ENCODE measurements at places on chromosomes 6 and 20.
A peak's percentile ranks its signal among the peaks of the same experiment; 100 is the strongest.

DNA sequence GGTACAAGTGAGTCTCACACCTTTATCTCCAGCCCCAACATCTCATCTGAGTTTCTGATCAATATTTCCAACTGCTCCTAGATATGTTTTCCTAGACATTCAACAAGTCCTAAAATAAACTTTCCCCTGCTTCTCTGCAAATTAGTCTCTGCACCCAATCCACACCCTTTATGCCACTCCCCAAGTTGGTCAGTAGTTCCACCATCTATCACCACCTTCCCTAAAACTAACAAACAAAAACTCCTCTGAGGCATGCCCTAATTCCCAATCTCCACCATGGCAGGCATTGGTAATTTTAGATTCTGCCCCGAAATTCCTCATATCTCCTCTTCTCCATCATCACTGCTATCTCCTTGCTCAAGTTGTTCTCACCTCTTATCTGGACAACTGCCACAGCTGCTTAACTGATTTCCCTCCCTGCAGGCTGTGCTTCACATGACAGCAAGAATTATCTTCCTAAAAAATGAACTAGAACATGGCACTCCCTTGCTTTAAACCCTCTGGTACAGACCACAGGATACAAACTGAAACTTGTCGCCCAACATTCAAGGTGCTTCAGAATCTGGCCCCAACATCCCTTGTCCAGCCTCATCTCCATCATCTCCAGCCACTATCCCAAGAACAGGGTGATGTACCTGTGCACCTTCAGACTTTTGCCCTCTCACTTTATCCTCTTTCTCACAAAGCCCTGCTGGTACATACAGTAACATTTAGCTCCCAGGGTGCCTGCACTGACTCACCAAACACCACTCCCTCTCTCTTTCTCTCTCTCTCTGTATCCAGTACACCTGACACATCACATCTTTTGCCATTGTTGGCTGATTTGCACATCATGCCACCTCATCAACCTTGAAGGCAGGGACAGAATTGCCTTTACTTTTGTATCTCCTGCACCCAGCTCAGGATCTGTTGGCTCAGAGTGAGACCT is 55.5 kb downstream of the ZHX3 start:
- no peak for DNase-seq

DNA sequence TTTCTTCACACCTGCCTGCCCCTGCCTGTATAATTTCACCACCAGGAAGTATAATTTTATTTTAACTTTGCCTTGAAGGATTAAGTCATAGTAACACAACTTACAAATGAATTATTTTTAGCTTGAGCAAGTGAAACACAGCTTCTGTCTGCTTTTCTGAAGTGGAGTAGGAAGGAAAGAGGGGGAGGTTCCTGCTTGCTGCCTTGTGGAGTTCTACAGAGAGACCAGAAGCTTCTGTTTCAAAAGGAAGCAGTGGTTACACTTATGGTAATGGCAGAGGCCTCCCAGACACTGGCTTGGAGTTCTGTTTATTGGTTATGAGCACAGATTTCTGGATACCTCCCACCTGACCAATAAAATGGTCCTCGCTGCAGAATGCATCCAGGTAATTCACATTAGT is 159.6 kb downstream of the TMEM200A start:
- no peak for DNase-seq

DNA sequence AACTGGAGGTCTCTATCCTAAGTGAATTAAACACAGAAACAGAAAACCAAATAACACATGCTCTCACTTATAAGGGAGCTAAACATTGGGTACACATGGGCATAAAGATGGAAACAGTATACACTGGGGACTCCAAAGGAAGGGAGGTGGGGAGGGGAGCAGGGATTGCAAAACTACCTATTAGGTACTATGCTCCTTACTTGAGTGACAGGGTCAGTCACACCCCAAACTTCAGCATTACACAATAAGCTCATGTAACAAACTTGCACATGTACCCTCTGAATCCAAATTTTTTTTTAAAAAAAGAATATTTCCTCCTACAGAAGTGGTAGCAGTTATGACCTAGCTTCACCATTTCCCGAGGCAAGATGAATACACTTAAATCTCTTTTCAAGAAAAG is 49.5 kb upstream of the MYLIP start:
- no peak for DNase-seq

GRCh38 chr6:135043846-135044245 is 10.8 kb downstream of the HBS1L start:
- no peak for DNase-seq

DNA sequence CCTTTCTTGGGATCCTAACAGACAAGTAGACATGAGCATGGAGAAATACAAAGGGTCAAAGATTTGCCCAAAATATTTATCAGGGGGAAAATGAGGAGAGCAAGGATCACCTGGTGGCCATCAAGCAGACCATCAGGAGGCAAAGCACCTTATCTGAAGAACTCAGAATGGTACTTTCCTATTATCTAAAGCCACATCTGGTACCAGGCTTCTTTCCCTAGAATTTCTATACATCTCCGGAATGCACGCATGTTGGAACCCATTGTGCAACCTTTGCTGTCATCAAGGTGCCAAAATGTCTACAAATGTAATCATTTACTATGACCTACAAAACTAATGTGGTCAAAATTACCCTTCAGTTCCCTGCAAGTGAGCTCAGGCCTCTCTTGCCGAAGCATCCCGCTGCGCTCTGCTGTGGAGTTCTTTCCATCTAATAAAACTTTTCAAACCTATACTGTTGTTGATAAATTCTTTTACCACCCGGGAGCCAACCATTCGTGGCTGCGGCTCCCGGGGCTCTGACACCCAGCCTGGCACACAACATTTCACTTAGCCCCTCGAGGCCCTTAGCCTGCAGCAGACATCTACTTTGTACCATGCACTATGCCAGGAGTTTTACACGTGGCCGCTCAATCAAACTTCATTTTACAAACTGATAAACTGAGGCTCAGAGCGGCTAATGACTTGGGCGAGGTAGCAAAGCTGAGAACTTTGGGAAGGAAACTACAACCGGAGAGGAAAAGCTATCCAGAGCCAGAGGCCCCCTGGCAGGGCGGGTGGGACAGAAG is 3.8 kb upstream of the CPXM1 start:
- DNase-seq, result no peak

DNA sequence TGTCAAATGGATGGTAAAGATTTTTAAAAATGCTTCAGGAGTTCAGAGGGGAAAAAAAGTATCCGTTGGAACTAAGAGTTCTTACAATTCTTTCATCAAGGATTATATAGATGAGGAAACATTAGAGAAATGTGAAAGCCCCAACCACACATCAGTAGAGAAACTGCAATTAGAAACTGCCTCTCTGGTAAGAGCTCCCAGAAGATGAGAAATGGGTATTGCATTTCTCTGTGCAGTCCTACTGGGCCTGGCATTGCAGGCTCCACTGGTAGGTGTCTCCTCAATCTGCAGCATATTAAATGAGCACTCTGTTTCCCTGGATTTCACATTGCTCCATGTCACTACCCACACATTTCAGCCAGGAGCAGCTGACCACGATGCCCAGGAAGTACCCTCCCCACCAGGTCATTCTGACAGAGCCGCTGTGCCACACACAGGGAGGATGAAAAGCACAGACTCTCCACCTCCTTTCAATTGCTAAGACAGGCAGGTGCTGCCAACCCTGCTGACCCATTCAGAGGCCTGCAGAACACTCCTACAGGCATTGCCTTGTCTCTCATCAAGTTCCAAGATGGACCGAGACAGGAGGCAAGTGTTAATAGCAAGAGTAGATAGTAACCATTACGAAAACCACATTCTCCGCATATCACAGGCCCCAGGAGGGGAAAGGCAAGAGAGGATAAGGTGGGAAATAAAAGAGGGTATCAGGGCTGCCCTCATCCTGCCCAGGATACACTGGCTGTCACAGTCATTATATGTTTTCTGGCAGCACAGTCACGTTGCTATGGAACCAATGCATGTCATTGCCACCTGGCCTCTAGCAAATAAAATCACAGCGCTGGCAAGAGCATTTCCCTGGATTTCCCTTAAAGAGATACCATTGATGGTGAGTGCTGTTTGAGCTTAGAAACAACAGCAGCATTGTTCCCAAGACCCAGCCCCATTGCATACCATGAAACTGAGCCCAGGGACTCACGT is 241.7 kb downstream of the ATXN1 start:
- no peak for DNase-seq

- peak; percentile 64 for DNase-seq
Measured at GRCh38 chr20:44990425-44990824, 24.1 kb downstream of the STK4 start.

- no peak for DNase-seq
Measured at GRCh38 chr6:80440496-80441115, 334.1 kb downstream of the BCKDHB start.

DNA sequence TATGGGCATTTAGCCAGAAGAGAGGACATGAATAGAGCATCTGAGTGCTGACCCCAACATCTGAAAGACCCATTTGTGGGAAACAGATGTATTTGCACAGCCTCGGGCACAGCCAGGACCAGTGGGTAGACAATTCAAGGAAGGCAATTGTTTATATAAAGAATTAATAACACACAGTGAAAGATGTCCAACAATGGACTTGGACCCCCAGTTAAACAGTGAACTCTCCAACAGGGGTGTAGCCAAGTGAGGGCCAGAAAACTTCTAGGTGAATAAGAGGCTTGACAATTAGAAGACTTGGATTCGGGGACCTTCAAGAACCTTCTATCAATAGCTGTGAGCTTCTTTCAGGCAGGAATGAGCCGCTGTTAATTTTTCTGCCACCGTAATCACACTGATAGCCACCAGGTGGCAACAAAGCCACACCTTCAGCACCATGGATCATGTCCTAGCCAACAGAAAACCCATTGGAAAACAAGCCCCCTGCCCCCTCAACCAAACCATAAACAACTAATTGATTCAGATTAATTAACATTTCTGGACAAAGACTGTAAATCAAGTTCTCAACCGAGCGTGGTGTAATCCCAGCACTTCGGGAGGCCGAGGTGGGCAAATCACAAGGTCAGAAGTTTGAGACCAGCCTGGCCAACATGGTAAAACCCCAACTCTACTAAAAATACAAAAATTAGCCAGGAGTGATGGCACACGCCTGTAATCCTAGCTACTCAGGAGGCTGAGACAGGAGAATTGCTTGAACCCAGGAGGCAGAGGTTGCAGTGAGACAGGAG is 8.8 kb upstream of the SRSF6 start:
- DNase-seq, result peak; percentile 50

- DNase-seq, result no peak
Measured at GRCh38 chr6:13444604-13445003, 42.8 kb downstream of the GFOD1 start.

DNA sequence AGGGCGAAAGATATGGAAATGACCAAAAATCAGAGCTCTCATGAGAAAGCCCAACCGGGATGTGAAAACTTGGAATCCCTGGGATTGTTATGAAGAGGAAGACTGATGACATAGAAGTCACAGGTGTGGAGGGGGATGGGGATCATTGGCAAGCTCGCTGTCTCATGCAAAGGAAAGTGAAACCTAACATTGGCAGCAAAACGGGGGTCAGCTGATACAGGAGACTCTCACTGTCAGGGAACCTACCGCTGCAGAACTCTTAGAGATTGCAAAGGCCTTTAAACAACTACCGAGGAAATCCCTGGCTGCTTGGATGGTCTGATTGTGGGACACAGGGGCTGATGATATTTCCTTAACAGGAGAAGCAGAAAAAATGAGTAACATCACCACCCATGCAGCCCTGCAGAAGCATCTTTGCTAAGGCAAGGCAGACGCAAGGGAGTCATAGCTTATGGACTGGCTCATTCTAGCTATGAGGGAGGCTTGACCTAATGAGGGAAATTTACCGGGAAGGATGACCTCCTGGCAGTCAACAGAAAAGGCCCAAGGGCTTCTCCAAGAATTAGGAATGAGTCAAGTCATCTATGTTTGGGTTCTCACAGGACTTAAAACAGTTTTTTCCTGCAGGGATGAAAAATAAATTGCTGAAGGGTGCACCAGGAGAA is 7.0 kb downstream of the MUC21 start:
- no peak for DNase-seq

DNA sequence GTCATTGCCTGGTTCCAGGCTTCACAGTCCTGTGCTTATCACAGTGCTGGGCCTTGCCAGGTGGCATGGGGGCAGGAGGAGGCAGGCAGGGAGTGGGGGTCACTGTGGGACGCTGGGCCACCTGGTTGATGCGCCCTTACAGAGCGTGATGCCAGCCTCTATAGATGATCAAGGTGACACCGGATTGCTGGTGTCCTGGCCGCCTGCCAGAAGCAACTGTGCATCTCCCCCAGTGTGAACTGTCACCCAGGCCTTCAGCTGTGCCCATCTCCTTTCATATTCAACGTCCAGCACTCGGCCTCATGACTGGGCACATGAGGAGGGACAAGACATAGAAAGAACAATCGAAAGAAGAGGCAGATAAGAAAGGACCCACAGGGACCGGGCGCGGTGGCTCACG is 318.9 kb downstream of the TAF4 start:
- no peak for DNase-seq

GRCh38 chr20:40676491-40677269 is 12.4 kb downstream of the MAFB start:
- DNase-seq, result no peak

- DNase-seq, result peak; percentile 89
Measured at GRCh38 chr20:36886859-36887751, 11.2 kb downstream of the TLDC2 start.

- no peak for DNase-seq
Measured at GRCh38 chr20:61014491-61014890, 237.6 kb upstream of the CDH4 start.

- DNase-seq, result no peak
Measured at GRCh38 chr20:54203281-54203680, 4.6 kb upstream of the PFDN4 start.

- no peak for DNase-seq
Measured at GRCh38 chr6:7672066-7673062, 53.5 kb upstream of the BMP6 start.

DNA sequence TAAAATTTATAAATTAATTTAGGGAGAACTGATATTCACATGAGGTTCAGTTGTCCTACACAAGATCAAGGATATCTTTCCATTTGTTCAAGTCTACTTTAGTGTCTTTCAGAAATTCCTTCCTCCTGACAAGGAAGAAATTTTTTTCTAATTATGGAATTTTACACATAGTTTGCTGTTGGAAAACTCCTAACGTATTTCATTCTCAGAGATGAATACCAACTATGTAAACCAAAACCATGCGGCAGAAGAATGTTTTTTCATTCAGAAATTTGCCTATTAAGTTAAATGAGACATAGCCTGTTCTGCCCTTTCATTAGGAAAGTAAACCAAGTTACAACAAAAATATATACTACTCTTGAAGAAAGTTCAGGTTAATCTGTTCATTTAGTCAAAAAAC is 111.2 kb upstream of the PRDM1 start:
- DNase-seq, result no peak
